Activated CD4-positive, alpha-beta T cell treated with anti-CD3 and anti-CD28 coated beads, Interleukin-2, amount 50 U/mL, for 1 hour (primary cell): ENCODE measurements at places on chromosomes 3 and 15.

GRCh38 chr15:73517566-73517965 lies 74.6 kb downstream of the REC114 start:
- DNase-seq, result no peak

DNA sequence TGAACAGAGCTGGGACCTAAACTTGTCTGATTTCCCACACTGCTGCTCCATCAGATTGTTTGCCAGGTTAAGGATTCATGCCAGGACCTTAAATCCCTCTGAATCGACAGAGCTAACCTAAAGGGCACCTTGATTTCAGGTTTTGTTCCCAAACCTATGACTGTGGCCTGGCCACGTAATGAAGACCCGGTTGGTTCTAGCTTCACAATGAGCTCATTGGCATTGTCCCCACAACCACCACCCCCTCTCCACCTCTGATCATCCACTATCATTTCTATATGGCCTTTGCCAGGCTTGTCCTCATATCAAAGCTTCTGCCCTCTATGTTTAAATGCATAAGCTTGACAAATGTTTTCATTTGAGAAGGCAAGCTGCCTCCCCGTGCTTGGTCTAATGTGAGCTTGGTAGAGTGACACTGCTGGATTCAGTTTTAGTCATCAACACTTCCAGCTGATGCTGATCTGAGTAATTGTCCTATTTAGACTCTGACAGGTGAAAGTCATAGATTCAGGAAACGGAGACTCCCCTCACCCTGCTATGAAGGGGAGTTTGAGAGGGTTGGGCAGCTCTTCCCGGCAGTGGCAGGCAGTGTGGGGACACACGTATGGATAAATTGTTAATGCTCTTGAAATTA lies 407.1 kb upstream of the CFAP20DC start:
- DNase-seq, result no peak

DNA sequence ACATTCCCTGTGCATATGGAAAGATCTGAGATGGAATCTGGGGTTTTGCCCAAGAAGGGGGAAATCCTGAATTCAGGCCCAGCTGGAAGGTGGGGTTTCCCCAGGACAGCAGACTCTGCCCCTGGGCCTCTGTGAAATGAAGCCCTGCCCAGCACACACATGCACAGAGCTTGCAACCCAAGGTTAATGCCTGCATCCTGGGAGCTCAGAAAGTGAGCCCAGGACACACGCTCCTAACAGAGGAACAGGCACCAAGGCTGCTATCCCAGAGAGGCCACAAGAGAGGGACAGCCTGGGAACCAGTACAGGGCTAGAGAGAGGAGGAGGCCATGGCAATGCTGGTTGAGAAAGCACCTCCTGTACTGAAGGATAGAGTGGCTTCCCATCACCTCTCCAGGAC lies 16.1 kb downstream of the SEMA5B start:
- DNase-seq, result no peak

DNA sequence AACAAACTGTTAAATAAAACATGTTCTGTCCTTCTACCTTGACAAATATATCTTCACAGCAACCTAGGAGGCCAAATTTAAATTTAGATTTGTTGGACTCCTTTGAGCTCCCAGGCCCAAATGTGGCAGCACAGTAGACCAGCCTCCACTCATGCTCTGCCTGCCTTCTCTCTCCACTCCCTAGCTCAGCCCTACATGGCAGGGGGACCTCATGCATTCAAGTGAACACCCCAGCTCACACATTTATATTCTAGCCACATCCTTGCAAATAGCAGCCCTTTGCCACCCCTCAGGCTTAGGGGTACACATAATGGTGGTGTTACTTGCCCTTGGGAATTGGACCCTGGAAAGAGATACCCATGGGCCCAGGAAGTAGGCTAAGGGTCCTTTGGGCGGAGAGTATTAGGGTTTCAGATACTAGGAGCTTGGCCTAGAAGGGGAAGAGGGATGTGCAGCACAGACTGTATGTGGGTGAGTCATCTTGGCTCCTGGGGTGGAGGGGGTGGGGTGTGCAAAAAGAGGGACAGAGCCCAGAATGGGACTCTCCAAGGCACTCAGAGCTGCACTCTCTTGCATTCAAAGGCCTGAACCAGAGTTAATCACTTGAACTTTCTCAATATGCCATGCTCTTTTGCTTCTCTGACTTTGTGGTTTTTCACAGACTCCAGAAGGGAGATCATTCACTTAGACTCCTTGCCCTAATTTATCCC lies 268.4 kb upstream of the ROPN1 start:
- DNase-seq, result no peak
